ENCODE measurements at places on chromosomes 2 and 18.

DNA sequence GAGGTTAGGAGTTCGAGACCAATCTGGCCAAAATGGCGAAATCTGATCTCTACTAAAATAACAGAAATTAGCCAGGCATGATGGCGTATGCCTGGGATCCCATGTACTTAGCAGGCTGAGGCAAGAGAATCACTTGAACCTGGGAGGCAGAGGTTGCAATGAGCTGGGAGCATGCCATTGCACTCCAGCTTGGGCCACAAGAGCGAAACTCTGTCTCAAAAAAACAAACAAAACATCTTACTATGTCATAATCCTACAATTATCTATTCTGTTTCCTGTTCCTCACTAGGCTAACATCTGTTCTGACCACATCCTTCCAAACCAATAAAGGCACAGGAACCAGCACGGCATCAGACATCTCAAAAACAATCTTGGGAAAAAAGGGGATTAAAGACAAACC is 361.8 kb upstream of the UBE2E3 start:
- DNase-seq = no peak

- DNase-seq = no peak
Measured at GRCh38 chr2:239726631-239727181, 298.4 kb downstream of the NDUFA10 start.

GRCh38 chr18:11518788-11519685 is 90.4 kb upstream of the SLC35G4 start:
- DNase-seq = no peak

DNA sequence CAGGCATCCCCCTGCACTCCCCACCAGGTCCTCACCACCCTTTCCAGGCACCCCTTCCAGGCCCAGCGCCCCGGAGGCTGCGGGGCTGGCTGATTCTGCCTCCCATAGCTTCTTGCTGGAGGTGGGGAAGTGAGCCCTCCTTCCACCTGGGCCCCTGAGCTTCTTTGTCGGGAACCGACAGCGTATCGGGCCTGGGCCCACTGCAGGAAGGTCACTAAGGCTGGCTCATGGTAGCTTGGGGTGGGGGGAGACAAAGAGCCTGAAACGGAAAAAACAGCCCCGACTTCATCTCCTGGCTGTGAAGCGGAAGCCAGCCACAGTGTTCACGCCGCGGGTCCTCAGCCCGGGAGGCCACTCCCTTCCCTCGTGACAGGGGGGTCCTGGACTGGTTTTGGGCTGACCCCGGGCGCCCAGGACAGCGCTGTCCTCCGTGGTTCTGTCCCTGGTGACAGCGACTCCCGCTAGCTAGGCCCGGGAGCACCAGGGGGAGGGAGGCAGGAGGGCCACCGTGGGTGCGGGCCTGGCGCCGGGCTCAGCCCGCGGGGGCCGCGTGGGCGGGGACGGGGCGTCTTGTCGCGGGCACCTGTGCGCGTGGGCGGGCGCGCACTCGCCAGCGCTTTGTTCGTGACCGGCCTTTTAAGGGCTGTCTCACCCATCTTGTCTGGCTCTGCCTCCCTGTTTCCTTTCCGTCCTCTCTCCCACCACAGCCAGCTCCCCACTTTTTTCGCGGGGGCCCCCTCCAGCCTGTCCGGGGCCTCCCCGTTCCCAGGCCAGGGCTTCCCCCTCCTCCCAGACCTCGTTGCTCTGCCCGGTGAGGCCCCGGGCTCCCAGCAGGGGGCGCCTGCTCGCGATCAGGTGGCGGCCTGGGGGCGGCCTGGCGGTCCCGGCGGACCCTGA is 64.9 kb downstream of the DNMT3A start:
- DNase-seq = peak; percentile 62
